ENCODE measurements at places on chromosomes 12 and 14. TPM values are rescaled to one million over a fixed set of nuclear protein-coding genes. Genes with fewer than 3 reads are reported as not detected.

The GPX2 gene
- not detected for polyA plus RNA-seq

The FRMD6 gene
- 79.2 TPM for polyA plus RNA-seq

The CEP290 gene
- polyA plus RNA-seq: 6.8 TPM

The MYF6 gene
- not detected for polyA plus RNA-seq

The SHMT2 gene
- 23.0 TPM for polyA plus RNA-seq

The DGKA gene
- 40.4 TPM for polyA plus RNA-seq

The GPN3 gene
- 20.9 TPM for polyA plus RNA-seq

The BORCS5 gene
- 7.2 TPM for polyA plus RNA-seq
